ENCODE measurements at places on chromosomes 11 and 22.

DNA sequence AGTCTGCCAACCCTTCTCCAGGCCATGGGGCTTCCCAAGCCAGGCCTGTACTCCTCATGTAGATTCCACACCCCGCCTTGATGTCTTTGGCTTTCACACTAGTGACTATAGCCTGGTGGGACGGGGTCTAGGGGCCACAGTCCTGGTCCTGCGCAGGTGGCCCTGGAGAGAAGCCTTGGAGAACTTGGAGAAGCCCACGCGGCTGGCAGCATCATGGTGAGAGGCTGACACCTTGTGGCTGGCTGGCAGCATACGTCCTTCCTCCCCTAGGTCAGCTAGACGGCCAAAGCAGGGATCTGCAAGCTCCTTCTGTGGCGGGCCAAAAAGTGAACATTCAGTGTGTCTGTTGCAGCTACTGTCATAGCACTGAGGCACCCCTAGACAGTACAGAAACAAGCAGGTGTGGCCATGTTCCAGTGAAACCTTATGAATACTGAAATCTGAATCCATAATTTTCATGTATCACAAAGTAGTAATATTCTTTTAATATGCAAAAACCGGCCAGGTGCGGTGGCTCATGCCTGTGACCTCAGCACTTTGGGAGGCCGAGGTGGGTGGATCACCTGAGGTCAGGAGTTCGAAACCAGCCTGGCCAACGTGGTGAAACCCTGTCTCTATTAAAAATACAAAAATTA is 42.0 kb downstream of the FAM83F start:
- peak; percentile 33 for DNase-seq

- no peak for DNase-seq
These were observed 28.9 kb downstream of the AP1B1 start for GRCh38 chr22:29359469-29359868.

- no peak for DNase-seq
These were observed 691.6 kb upstream of the ANO5 start for GRCh38 chr11:21501245-21501644.

- DNase-seq: no peak
These were observed 20.0 kb downstream of the IRAG1 start for GRCh38 chr11:10673501-10674062.

GRCh38 chr22:24441406-24442351 is 14.3 kb downstream of the ADORA2A start:
- no peak for DNase-seq

DNA sequence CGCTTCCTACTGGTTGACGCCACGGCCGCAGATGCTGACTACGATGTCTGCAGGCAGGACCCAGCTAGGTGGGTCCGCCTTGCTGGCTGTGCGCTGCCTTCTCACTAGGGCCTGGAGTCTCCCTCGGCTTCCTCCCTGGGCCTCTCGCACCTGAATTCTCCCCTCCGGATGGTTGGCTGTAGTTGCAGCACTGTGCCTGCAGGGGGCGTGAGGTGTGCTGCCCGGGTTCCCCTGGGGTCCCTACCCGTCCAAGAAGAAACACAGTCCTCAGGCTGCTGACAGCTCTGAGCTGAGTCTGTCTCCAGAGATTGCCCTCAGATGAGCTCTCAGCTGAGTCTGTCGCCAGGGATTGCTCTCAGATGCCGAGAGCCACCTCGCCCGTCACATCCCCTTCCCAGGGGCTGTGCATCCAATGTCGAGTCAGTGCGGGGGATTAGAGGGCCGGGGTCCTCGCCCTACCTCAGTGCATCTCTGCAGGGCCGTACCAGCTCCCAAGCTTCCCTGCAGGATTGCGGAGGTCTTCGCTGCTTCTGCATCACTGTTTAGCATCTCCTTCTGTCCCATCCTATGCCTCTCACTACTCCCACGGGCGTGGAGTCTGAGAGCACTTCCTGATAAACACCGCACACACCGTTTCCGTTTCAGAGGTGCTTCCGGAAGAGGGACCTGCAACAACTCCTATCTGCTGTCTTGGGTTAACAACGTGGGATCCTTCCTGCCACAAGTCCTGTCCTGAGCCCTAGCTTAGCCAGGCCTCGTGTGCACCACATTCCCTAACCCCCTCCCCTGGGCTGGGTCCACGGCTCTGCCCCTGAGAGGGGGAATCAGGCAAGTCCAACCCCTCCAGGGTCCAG is 196.9 kb downstream of the CSNK2A3 start:
- peak; percentile 74 for DNase-seq

DNA sequence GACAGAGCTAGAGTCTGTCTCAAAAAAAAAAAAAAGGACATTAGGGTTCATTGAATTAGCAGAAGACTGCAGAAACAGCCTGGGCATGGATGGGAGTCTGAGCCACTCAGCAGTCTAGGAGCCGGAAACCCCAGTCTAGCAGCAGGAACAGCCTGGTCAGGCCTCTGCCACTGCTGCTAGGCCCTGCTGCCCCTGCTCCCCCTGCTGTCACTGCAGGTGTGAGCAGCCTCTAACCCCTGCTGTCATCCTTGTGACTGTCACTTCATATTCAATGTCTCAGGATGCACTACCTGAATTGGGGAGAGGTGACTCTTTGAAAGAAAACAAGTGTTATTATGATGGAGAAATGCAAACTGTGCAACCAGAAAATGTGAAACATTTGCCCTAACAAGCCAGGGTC is 7.0 kb upstream of the DDX17 start:
- peak; percentile 20 for DNase-seq

- DNase-seq: no peak
These were observed 7.9 kb downstream of the KLHL22 start for GRCh38 chr22:20487715-20488114.

DNA sequence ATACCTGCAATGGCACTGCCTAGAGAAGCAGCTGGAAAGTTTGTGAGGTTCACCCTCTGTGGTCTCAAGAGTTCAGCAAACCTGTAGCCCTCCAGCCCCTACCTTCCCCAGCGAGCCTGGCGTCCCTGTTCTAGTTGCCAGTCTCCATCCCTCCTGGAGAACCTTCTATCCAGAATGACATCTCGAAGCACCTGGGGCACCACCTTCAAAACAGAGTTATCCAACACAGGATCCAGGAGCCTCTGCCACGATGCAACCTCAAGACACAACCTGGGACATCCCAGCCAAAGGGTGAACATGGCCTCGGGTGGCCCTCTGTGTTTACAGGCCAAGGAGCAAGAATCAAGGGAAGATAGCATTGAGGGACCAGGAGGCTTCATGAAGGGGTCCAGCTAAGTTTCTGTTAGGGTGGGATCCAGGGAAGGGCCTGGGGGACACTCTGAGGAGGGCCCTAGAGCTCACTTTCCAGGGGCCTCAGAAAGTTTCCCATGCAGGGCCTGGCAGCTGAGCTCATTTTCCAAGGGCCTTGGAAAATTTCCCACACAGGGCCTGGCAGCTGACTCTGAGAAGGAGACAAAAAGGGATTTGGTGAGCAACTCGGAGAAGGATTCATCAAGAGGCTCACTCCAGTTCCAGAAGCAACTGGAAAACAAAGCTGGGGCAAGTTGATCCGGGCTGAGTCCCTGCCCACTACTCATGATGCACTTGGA is 36.9 kb upstream of the SYT13 start:
- no peak for DNase-seq

- no peak for DNase-seq
These were observed 140.5 kb downstream of the COMMD9 start for GRCh38 chr11:36148701-36149100.

DNA sequence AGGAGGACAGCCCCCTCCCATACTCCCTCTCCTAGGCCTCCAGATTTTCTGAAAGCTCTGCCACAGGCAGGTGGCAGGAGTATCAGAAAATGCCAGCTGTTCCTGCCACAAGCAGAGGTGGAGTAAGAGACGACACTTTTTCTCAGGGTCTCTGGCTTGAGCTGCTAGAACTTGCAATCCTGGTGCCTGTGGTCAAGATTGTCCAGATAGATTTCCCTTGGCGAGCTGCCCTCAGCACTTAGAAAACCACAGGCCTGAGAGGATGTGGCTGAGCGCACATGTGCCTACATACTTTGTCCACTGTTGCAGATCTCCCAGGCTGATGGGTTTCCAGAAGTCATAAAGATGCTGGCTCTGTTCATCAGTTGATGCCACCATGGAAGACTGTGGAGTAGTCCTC is 65.7 kb upstream of the NAV2 start:
- DNase-seq: no peak

GRCh38 chr11:59173080-59173963 is 1.4 kb downstream of the DTX4 start:
- DNase-seq: no peak

- no peak for DNase-seq
These were observed 345.5 kb upstream of the CTSC start for GRCh38 chr11:88683024-88683423.

DNA sequence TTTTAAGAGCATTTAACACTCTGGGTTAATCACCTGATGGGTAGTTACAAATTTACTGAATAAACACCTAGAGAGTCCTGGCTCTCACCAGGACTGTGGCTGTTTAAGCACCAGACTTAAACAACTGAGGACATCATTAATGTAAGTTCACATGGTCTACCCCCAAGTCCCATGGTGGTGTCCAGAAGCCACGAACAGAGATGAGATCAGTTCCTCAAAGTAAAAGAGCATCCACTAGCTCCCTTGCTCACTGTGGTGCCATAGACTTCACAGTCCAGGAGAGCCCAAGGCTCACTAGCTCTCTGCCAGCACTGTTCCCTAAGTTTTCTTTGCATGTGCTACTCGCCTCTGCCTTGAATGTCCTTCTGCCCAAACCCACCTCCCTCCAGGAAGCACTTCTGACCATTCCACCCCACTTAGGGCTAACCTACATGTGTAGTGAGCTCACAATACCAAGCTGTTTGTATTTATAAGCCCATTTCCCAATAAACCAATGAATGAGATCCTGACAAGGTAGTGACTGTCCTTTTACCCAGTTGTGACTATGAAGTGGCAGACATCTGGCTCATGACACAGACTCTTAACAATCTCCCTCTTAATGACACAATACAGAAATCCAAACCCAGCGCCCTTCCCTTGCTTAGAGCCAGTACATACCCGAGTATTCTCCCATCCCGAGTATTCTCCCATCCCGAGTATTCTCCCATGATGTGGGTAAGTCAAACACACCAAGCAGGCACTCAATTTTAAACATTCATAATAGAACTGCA is 15.7 kb downstream of the NAP1L4 start:
- no peak for DNase-seq

DNA sequence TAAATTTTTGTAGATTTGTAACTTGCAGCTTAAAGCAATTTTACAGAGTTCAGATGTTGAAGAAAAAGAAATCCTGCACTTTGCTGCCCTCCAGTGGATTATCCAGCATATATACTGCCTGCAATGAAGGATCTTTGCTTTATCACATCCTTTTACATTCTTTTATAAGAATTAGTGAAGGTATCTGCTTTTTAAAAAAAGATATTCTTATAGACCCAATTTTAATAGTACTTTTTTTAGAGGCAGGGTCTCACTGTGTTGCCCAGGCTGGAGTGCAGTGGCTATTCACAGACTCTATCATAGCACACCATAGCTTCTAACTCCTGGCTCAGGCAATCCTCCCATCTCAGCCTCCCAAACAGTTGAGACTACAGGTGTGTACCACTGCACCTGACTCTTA is 60.7 kb downstream of the TTC17 start:
- no peak for DNase-seq

- DNase-seq: no peak
These were observed 79.4 kb downstream of the ATM start for GRCh38 chr11:108302121-108302785.

DNA sequence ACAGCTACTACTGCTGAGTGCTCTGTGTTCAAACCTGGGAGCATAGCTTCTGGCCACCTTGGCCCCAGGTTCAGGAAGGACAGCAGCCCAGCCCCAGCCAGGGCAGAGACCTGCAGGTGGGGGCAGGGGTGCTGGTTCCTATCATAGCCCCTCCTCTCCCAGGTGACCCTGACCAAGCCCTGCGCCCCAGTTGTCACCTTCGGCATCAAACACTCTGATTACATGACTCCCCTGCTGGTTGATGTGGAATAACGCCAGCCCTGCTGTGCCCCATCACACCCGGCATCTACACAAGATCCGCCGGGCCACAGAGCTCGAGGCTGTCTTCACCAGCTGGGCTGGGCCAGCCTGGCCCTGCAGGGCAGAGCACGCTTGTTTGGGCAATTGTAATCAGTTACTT is 6.9 kb downstream of the SCGB1C1 start:
- DNase-seq: no peak

DNA sequence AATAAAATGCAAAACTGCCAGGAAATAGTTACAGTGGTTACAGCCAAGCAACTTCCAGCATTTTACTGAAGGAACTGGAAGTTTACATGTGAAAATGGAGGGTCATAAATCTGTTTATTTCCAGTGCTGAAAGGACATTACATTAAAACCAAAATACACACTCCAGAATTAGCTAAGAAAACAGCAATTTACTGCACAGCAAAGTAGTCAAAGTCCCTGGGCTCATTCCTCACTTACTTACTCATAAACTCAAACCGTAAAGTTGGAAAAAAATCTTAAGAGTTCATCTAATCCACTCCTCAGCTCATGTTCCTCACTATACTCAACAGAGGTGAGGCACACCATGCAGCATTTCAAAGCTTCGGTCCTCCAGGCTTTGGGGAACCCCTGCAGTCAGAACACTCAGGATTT is 17.4 kb downstream of the CTSC start:
- no peak for DNase-seq

- DNase-seq: no peak
These were observed 58.4 kb downstream of the DGCR2 start for GRCh38 chr22:19063581-19064353.

DNA sequence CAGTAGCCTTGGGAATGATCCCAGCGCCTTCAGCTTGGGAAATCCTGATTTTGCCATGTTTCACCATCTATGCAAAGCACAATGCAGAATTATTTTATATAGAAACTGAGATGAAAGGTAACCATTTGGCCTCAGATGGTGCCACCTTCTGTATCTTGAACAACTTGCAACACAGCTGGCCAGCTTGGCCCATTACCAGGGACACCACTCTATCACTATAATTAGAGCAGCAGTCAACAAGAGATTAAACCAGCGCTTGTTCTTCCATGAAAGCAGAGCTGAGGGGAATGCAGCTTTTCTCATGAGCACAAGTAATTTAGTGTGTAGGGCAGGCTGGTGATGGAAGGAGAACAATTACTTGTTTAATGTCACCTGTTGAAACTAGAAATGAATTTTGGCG is 6.7 kb upstream of the ZDHHC13 start:
- no peak for DNase-seq

GRCh38 chr11:128315933-128316332 is 271.4 kb downstream of the ETS1 start:
- no peak for DNase-seq

DNA sequence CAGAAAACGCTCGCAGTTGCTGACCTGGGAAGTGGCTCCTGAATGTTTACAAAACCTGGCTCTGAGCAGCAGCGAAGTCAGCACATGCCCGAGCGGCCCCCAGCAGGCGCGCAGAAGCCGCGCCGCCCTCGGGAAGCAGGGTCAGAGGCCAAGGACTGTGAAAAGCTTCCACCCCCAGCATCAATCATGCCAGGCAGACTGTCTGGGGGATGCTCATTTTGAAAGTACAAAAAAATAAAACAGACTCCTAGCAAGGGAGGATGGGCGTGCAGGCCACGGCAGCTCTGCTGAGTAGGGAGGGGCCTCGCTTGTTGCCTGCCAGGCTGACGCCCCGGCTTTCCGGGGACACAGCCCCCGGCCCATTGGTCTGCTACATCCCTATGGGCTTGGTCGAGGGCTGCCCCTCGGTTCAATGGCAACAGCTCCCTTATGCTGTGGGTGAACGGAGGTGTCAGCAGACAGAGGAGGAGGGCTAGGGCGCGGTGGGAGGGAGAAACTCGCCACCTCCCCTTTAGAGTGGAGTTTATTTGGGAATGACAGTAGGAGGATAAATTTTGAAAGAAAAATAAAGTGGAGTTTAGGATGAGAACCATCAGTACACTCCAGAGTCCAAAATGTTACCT is 37.7 kb upstream of the GNB1L start:
- peak; percentile 73 for DNase-seq

GRCh38 chr11:111413849-111414248 is 34.8 kb upstream of the POU2AF1 start:
- no peak for DNase-seq

Data from natural killer cell (primary cell).